Stimulated activated CD4-positive, alpha-beta T cell treated with anti-CD3 and anti-CD28 coated beads, Interleukin-2, amount 100 ng/mL, for 24 hours (primary cell): ENCODE measurements at places on chromosomes 7 and 10.

GRCh38 chr10:1660386-1660785 lies 76.9 kb downstream of the ADARB2 start:
- DNase-seq: no peak

- DNase-seq: no peak
Measured at GRCh38 chr7:7550663-7551062, 15.0 kb upstream of the COL28A1 start.

DNA sequence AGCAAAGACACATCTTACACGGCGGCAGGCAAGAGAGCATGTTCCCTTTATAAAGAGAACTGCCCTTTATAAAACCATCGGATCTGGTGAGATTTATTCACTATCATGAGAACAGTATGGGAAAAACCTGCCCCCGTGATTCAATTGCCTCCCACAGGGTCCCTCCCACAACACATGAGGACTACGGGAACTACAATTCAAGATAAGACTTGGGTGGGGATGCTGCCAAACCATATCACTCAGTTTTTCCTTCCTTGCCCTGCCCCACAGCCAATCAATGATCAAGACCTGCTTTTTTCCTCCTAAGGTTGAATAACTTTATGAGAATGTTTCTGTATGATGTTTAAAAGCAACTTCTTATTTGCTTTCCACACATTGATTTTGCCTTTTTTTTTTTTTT lies 3.1 kb upstream of the PTPRE start:
- DNase-seq: no peak

DNA sequence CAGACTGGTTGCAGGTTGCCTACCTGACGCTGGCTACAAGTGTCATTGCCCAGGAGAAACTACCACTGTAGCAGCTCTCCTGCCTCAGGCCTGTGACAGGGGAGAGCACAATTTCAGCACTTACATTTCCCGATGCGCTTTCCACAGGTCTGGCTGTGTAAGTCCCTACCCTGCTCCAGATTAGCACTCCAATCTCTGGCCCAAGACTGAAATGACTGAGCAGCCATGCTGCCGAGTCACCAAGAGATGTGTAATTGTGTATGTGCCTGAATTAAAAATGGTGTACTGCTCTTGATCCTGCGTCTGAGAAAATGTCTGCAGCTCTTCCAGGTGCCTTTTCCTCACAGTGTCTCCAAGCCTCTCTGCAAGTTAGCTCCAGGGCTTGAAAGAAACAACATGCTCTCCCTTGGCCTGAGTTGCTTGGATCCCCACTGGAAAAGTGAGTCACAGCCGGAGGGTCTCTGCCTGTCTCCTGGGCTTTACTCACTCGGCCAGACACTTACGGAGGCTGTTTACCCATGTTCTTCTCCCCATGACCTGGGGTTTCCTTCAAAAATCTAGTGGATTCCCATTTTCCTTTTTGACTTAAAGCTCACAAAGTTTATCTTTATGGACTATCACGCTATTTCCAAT lies 1001.7 kb upstream of the KCND2 start:
- DNase-seq: no peak

DNA sequence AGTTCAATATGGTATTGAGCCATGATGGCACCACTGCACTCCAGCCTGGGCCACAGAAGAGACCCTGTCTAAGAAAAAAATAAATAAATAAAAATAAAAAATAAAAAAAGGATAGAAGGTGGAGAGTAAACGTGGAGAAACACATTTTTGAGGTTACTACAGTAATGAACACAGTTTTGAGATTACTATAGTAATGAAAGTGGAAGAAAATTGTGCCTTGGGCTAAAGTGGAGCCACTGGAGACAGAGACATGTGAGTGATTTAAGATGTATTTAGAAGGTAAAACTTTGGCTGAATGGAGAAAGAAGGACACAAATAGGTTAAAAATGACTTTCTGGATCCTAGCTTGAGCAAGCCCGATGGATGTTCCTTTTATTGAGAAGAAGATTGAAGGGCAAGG lies 76.8 kb downstream of the HGF start:
- DNase-seq: no peak

DNA sequence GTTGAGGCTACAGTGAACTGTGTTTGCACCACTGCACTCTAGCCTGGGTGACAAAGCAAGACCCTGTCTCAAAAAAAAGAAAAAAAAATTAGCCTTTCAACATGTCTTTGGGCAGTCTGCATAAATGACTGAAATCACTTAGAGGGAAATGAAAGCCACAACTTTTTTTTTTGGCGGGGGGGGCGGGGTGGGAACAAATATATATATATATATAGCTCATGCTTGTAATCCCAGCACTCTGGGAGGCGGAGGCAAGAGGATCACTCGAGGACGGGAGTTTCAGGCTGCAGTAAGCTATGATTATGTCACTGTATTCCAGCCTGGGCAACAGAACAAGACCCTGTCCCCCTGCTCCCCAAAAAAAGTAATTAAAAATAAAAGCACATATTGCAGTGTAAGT lies 23.4 kb upstream of the MICU1 start:
- DNase-seq: no peak

- peak; percentile 73 for DNase-seq
Measured at GRCh38 chr7:4797858-4798705, 22.7 kb downstream of the AP5Z1 start.

GRCh38 chr10:49394933-49395740 lies 752 bp downstream of the DRGX start:
- DNase-seq: no peak

- peak; percentile 79 for DNase-seq
Measured at GRCh38 chr10:69629897-69630650, at the start of gene FAM241B. FAM241B (plus strand) TSS chr10:69630247; CDS start chr10:69631744, 1,497 bp downstream.

DNA sequence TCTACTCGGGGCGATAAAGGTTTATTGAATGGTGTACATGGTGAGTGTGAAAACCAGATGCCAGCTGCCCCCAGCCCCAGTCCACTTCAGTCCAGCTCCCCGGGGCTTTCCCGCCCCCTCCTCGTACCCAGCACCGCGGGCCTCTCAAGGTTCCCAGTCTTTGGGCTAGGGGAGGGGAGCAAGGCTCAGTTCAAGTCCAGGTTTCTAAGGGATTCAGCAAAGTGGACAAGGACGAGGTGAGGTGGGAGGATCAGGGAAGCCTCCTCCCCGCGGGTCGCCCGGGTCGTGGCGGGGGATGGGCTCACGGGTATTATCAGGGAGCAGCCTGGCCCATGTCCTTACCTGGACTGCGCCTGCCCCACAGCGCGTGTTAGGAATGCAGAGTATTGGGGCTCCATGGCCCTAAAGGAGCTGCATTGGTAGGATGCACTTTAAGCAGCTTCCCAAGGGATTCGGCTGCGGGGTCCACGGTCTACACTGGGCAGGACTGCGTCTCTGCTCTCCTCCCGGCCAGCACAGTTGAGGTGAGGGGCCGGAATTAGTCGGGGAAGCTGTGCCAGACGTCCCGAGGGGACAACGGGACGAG lies 541 bp upstream of the PFKFB3 start:
- DNase-seq: no peak

- DNase-seq: no peak
Measured at GRCh38 chr10:121572859-121573537, 25.2 kb downstream of the FGFR2 start.

DNA sequence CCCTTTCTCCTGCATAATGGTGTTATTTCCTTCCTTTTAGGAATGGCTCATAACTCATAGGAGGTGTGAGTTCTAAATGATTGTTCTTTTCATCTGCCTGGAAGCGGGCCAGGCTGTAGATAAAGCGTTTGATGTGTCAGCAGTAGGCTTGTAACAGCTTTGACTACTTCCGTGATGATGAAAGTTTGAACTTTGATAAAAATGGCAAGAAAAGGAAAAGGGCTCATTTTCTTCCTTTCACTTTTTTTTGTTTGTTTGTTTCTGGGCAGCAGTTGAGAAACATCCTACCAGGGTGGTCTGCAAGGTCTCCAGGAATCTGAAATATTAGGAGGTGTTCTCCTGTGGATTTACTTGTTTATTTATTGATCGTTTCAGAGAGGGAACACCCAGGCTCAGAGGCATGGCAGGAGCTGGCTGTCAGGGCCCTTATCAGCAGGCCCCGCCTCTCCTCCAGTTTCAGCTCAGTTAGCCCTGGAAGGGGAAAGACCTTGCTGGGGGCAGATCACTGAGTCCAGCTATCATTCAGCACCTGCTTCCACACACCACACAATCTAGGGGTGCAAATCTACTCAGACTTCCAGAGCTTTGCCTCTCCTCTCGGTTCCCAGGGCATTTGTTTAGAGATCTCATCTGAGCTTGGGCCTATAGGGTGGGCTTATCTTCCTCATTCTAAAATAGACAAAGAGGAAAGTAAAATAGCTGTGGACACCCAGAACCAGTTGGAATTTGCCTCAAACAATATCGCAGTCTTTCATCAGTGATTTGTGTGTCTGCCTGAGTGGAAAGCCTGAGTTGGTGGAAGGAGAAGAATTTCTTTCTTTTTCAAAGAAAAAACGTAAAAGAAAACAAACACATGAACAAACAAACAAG lies 130.9 kb downstream of the BMPER start:
- DNase-seq: no peak

GRCh38 chr10:34607894-34608293 lies 207.2 kb downstream of the PARD3 start:
- no peak for DNase-seq

DNA sequence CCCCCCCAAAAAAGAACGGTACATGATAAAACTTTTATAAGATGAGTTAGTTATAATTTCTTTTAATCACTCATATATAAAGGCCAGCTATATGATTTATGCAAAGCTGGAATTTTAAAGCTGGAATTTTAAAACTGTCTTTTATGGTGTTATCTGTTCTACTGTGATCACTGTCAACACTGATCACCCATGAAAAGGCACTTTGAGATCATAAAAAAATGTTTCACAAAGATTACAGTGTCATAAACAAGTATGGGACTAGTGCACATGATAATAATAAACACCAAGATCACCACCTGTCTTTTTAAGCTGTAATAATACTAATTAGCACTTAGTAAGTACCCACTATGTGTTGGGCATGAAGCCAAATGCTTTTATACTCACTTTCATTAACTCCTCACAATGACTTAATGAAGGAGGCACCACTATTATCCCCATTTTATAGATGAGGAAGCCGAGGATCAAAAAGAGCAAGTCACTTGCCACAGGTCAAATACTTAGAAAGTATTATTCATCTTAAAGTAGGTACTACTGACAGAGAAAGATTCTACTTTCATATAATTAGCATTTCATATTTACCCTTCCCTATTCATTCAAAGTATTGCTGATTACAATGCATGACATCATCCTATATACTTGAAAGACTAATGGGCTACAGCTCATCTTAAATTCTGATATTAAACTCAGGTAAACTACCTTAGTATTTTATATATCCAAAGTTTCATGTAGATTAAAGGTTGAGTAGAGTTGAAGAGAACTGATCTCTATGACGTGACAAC lies 8.3 kb upstream of the RHOBTB1 start:
- DNase-seq: no peak

GRCh38 chr10:122293961-122294380 lies 22.9 kb downstream of the BTBD16 start:
- DNase-seq: no peak

DNA sequence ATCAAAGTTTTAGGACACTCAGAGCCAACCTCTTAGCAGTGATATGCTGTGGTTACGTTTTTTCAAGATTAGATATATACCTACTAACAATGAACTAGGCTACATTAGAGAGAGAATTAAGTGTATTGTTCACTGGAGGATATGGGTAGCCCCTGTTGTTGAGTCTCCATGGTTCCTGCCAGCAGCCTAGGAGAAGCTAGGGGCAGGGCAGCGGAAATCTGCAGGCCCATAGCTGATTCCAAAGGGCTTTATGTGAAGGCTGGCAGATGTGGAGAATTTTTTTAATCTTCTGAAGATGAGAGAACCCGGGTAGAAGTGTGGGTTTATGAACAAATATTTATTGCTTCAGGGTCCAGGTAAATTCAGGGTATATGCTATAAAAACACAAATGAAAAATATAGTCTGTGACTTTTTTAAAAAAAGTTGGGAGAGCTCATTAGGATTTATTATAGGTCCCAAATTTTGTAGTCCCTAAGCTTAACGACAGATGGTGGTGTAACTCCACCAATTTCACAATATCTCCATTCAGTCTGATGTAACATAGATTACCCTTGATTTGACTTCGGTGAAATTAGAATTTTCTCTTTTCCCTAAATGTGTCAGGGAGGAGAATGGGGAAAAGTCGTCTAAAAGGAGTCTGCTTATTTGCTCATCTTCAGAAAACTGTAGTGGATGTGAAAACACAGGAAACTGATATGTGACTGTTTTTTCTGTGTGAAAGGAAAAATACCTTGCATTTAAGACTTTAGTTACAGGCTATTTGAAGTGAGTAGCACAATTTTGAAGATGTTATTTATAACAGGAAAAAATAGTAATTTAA lies 163.0 kb upstream of the PPP1R3A start:
- DNase-seq: no peak

DNA sequence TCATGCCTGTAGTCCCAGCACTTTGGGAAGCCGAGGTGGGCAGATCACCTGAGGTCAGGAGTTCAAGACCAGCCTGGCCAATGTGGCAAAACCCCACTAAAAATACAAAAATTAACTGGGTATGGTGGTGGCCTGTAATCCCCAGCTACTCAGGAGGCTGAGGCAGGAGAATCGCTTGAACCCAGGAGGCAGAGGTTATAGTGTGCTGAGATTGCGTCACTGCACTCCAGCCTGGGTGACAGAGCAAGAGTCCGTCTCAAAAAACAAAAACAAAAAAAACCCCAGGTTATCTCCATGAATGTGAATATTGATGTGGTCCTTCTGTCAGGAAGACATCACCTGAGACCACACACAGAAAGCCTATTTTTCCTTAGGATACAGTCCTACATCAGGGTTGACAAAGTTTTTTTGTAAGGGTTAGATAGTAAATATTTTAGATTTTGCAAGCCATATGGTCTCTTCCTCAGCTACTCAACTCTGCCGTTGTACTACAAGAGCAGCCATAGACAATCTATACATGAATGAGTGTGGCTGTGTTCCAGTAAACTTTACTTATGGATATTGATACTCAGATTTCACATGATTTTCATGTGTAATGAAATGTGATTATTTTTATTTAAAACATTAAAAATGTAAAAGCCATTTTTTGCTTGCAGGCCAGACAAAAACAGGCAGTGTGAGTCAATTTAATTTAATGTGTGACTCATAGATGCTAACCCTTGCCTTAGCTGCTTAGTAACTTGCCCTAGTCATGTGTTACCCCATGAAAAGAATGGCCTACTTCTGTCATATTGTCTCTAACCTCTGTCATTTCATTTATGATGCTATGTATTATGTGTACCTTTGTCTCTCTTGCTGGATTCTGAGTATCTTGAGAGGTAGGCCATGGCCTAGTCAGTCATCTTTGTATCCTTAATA lies 78.1 kb downstream of the TPST1 start:
- no peak for DNase-seq

- no peak for DNase-seq
Measured at GRCh38 chr10:44385696-44386441, 972 bp upstream of the CXCL12 start.

DNA sequence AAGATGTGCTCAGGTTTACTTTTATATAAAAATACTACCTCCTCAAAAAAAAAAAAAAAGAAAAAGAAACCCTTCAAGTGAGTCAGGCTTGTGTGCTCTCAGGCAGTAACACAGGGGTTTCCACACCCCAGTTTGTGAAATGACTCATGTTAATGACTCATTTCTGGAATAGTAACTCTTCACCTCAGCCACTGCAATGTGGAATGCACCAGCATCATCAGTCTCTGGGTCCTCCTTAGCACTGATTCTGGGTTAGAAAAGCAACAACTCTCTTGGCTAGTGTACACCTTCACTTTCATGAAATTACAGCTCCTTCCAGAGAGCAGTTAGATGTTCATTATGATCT lies 110.6 kb downstream of the EMX2 start:
- DNase-seq: peak; percentile 23
